ENCODE measurements at places on chromosomes 4 and X. TPM values are rescaled to one million over a fixed set of nuclear protein-coding genes. Genes with fewer than 3 reads are reported as not detected.

The TRMT10A gene
- total RNA-seq = 2.6 TPM

The RBMX2 gene
- 19.9 TPM for total RNA-seq

The ANK2 gene
- total RNA-seq = not detected

The AADAT gene
- total RNA-seq = not detected

The DCAF12L1 gene
- not detected for total RNA-seq

The ANKRD17 gene
- 63.4 TPM for total RNA-seq

The KCND1 gene
- 2.3 TPM for total RNA-seq

The CLDN24 gene
- not detected for total RNA-seq

The HSPA4L gene
- not detected for total RNA-seq

The ATP1B4 gene
- total RNA-seq = not detected

The NXF2B gene
- total RNA-seq = not detected

The MSANTD1 gene
- total RNA-seq = 2.0 TPM

The MORC4 gene
- total RNA-seq = 12.1 TPM

The FAM9B gene
- total RNA-seq = not detected

The PLS3 gene
- total RNA-seq = 1.5 TPM
